Activated T-cell treated with anti-CD3 and anti-CD28 coated beads, Interleukin-2, amount 50 U/mL, for 72 hours (primary cell): ENCODE measurements at places on chromosomes 2 and 18.

GRCh38 chr18:11981543-11982366, 448 bp downstream of the IMPA2 start:
- DNase-seq: peak; percentile 37

- no peak for DNase-seq
These were observed 83.4 kb upstream of the B3GNT7 start for GRCh38 chr2:231312066-231312465.

GRCh38 chr18:58088691-58089065, 44.7 kb downstream of the NEDD4L start:
- no peak for DNase-seq

DNA sequence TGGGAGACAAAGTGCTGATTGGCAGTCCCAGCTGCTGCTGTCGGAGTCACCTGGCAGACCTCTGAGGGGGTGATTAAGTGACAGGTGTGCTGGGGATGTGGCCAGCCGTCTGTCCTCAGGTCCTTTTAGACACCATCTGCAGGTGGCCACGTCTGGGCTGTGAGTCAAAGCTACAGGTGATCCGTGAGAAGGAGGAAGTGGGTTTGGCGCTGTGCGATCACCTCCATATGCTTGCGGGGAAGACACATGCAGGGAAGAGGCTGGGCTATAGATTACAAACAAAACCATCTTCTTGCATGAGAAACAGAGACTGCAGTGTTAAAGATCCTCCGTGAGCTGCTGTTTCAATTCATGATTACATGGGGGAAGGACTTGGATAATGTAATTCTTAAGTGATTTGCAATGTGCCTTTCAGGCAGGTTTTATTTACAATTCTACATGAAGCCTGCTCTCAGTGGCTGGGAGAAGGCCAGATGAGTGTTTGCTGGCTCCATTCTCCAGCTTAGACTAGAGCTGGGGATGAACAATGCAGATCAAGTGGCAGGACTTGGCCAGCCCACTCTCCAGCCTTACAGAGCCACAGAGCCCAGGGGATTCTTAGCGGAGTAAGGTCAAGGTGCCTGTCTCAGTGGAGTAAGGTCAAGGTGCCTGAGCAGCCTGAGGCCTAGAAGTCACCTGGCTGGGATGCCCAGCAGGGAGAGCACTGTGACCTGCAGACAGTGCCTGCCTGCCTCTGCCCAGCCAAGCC, 87.8 kb downstream of the LYPD1 start:
- no peak for DNase-seq

- DNase-seq: no peak
These were observed 209.7 kb upstream of the PARD3B start for GRCh38 chr2:204335451-204336058.

DNA sequence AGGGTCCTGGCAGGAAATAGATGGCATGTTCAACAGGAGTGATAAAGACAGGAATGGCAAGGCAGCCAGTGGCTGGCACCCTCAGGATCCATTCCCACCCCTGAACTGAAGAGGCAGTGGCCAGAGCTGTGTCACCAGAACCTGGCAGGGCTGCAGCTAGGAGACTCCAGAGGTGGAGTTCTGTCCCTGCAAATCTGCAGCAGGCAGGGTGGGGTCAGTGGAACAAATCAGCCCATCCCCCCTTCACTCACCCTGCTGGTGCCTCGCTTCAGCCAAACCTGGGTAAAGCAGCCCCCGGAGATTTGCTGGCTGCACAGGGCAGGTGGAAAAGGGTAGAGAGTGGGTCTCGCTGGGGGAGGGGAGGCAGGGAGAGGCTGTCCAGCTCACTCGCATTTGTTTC, 12.7 kb downstream of the INPP5D start:
- DNase-seq: no peak

DNA sequence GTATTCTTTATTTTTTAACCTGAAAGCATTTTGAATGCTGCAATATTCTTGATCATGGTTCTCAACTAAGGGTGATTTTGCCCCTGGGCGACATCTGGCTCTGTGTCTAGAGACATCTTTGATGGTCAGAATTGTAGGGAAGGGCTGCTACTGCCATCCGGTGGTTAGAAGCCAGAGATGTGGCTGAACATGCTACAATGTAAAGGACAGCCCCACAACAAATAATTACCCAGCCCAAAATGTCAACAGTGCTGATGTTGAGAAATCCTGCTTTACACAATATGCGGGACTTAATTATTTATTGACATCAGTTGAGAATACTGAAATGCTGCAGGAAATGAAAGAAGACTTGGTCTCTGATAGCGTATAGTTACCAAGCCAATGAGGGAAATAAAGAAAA, 37.5 kb upstream of the SERPINB2 start:
- DNase-seq: no peak

GRCh38 chr2:235850771-235851551, 317.2 kb downstream of the GBX2 start:
- DNase-seq: no peak

DNA sequence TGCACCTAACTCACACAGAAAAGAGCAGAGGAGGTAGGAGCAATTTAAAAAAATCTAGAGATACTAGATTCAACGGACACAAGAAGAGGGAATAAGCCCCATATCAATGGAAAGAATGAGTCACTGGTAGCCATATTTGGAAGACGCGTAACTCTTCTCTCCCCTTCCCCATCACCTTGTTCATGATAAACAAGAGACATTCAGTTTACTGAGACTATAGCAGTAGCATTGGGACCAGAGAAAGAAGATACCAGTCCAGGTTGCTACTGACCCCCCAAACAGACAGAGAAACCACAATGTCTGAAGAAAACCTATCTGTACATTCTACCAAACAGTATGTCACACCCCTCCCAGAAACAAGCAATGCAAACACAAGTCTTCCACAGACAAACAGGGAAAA, 81.1 kb downstream of the SLC66A3 start:
- no peak for DNase-seq

- DNase-seq: peak; percentile 20
These were observed 230.2 kb upstream of the TNP1 start for GRCh38 chr2:217090024-217090473.

- DNase-seq: no peak
These were observed 638.2 kb upstream of the LRRTM1 start for GRCh38 chr2:80942766-80943165.

DNA sequence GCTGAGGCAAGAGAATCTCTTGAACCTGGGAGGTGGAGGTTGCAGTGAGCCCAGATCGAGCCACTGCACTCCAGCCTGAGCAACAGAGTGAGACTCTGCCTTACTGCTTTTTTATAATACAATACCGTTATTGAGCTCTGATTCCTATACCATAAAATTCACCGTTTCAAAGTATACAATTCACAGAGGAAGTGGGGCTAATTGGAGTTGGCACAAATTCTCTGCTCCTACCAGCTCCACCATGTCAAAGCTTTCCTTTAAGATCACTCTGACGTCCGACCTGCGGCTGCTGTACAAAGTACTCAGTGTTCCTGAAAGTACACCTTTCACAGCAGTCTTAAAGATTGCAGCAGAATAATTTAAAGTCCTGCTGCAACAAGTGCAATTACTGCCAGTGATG, 29.6 kb upstream of the CYBRD1 start:
- no peak for DNase-seq

DNA sequence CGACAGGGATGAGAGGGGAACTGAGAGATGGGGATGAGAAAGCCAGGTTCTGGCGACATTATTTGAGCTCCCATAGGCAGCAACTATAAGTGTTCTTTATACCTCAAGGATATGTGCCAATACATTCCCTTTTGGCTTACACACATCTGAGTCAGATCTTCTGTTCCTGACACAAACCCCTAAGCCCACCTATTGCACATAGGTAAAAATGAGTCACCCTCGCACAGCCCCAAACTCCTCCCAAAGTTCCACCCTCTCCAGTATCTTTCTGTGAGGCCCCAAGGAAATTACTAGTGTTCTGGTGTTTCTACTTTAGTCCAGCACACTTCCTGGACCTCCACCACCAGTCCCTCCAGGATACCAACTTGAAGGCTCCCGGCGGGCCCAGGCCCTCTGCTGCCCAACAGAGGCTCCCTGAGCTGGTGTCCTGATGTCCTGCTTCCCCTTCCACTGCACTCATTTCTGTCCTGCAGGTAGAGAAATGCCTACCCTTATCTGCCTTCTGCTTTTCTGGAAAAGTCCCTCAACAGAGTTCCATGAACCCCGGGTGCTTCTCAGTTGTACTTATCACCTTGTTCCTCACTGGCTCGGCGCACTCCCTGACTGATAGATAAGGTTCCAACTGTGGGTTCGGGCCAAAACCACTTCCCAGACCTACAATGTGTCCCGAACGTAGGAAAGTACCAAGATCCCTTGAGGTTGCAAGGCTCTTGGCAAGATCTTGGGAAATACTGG, 125.5 kb downstream of the EN1 start:
- no peak for DNase-seq

DNA sequence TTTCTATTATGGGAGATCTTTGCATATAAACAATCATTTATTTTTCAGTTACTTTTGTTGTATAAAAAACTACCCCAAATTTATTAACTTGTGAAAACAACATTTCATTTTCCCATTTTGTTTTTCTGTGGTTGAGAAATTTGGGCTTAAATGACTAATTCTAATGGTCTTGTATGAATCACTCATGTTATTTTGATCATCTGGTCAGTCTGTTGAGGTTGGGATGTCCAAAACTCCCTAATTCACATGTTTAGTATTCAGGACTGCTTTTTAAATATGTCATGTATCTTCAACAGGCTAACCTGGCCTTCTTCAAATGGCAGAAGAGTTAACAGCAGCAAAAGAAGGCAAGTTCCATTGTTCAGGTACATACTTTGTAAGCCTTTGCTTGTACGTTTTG, 788.1 kb downstream of the TRIB2 start:
- no peak for DNase-seq

DNA sequence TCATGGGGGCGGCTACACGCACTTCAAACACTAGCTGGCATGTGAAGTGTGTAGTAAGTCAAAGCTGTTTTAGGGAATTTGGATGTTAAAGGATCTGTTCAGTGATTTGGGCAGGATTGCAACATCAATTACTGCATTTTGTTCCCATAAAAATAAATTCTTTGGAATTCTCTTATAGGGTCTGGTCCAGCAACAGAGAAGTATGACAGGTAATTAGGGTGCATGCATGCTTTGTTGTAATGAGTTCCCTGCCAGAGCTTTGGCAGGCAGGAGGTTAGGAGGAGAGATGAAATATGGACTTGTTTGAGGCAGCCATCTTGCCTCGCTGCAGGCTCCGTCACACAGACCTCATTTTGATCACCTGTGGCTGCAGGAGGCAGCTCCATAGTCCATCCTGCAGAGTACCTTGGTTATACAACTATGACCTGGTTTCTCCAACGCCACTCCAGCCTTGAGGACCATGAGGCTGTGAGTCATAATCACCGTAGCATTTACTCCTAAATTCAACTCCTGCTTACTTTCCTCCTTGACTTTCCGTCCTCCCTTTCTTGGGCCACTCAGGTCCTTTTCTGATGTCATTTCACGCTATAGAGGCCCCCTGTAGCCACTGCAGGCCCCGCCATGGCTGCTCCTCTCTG, 26.5 kb upstream of the EML4 start:
- DNase-seq: no peak

DNA sequence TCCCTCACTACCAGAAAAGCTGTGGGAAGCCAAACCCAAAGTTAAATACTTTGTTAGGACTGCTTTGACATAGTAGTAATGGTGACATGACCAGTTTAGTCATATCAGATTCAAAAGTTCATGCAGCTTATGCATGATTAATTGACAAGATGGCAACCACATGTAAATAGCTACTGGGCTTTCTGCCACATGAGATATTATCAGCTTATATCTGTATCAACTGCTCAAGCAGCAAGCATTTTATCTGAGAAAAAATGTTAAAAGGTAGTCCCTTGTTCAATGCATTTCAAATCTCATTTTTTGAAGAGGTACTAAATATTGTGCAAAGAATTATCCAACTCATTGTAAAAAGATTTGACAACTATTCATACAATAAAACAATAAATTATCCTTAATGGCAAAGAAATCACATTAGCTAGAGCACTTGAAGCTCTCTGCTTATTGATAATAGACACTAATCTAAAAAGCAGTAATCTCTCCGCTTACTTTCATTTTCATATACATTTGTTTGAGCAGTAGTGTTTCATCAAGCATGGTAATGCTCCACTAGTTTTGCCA, 993.6 kb upstream of the NXPH2 start:
- no peak for DNase-seq

GRCh38 chr2:60745761-60746160, 10.3 kb upstream of the PAPOLG start:
- peak; percentile 7 for DNase-seq

GRCh38 chr2:127330753-127331152, 36.8 kb upstream of the ERCC3 start:
- no peak for DNase-seq

GRCh38 chr2:235740821-235741220, 247.0 kb downstream of the AGAP1 start:
- DNase-seq: no peak

GRCh38 chr2:2181493-2181892, 149.6 kb downstream of the MYT1L start:
- DNase-seq: no peak

GRCh38 chr2:138112536-138112935, 148.3 kb downstream of the HNMT start:
- DNase-seq: no peak

DNA sequence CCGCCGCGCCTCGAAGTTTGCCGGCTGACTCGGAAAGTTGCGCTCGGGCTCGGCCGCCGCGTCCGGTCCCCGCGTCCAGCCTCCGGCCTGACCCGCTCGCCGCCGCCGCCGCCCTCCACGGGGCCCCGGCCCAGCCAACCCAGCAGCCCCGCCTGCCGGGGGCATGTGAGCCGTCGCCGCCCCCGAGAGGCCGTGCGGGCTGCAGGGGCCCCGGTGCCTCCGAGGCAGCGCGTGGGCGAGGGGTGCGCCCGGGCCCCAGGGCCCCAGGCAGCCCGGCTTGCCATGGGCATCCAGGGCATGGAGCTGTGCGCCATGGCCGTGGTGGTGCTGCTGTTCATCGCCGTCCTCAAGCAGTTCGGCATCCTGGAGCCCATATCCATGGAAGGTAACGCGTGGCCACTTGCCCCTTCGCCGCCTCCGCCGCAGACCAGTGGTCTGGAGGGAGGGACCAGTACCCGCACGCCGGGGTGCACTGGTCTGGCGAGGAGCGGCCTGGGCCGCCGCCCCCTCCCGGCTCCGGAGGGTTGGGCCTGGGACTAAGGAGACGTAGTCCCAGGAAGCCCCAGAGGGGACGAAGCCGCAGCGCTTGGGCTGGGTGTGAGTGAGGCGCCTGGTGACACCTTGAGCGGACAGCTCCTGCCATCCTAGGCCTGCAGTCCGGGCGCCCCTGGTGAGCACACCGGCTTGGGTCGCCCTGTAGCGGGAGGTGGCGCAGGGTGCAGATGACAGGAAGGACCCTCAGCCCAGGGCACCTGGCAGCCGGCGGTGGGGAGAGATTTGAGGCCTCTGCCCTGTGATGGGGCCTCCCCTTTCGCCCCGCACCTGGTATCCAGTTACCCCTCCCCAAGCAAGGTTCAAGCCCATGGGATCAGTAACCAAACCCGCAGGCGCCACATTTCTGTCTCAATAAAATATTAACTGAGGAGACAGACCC, 49.9 kb downstream of the KCNIP3 start:
- DNase-seq: peak; percentile 19

- no peak for DNase-seq
These were observed 59.5 kb downstream of the DIPK1C start for GRCh38 chr18:74397572-74397971.

DNA sequence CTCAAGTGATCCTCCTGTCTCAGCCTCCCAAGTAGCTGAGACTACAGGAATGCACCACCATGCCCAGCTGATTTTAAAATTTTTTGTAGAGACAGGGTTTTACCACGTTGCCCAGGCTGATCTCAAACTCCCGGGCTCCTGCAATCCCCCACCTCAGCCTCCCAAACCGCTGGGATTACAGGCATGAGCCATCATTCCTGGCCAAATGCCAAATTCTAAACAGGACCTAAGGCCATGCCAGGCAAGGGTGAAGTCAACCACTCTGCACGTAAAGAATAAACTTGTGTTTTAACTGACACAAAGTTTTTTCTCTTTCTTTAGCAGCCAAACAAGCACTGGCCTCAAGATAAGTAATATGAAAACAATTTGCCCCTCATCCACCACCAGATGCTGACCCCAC, 37.4 kb upstream of the SATB2 start:
- DNase-seq: no peak
